ENCODE measurements at places on chromosomes 3 and 15.

GRCh38 chr15:74800559-74801094 lies 12.0 kb upstream of the LMAN1L start:
- no peak for DNase-seq

DNA sequence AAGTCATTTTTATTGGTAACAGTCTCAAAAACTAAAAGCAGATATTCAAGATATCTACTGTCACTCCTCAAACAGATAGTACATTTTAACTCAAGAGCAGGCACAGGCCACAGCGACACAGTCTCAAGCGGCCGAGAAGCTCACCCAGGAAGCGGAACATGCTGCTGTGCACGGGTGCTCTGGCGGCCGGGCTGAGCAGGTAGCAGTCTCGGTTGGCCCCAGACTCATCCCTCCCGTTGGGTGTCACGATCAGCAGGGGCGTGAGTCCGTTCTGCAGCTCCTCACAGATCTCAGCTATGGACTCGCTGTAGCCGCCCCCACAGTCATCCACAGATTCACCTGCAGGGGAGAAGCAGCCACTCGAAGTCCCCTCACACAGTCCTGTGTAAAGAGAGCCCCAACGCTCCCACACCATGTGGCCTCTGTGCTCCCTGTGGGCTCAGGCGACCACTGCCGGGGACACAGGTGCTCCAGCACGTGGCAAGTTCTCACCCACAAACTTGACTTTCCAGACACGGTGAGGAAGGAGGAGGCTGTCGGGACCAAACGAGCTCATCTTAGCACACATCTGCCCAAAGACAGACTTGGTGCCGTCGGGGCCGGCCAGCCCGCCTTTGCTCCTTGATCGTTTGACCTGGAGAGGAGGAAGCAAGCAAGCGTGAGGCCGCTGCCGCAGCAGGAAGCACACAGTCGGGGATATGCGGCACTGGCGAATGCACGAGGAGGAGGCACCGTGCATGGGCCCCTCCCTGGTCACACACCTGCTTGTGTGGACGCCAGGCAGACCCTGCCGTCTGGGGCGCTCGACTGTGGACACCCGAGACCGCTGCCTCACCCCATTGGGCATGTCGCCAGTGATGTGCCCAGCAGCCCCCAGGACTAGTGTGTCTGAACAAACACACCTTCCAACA lies 17.7 kb upstream of the OCA2 start:
- DNase-seq: no peak

DNA sequence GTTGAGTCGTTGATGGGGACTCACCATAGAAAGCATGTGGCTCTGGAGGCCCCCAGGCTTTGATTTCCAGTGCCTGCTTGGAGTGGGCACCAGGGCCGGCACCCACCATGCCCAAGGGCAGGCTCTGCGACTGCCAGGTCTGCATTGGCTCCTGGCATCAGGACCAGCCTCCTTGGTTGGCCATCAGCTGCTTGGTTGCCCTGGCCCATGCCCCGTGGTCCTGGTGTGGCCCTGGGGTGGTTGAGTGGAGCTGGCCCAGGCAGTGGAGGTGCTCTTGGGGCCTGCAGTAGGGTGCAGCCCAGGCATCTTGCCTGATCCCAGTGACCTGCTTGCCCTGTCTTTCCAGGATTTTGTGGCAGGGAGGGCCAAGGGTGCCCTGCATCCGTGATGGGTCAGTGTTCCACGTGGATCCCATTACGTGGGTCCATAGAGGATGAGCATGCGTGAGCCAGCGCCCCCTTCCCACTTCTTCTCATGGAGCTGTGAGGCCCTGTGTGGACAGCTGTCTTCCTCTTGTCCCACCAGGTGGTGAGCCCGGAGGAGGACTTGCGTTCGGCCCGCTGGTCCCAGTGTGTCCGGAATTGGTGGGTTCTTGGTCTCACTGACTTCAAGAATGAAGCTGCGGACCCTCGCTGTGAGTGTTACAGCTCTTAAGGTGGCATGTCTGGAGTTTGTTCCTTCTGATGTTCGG lies 187.0 kb downstream of the UBE3A start:
- DNase-seq: no peak

- DNase-seq: peak; percentile 38
Measured at GRCh38 chr3:184320104-184320445, 5.7 kb downstream of the EIF4G1 start.

DNA sequence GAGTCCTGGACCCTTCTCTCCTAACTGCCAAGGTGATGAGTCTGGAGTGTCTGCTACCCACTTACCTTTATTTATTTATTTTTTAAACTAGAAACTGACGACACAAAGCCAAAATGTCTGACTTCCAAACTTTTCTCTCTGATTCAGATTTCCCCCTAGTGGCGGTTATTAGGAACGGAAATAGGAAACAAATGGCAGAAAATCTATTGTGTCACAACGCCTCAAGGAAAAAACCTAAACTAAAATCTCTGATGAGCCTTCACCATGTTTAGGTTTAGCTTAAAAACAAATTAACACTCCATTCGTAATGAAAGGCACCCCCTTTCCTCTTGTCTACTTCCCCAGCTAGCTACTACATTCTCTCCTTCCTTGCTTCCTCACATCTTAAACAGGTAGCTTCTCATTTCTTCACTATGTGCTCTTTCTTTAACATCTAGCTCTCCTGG lies 94.0 kb upstream of the MEX3B start:
- DNase-seq: no peak

- DNase-seq: no peak
Measured at GRCh38 chr3:159749406-159749805, 239.2 kb upstream of the IL12A start.

GRCh38 chr3:54681706-54682105 lies 246.2 kb downstream of the LRTM1 start:
- DNase-seq: no peak
